ENCODE measurements at places on chromosomes 1 and 21.

DNA sequence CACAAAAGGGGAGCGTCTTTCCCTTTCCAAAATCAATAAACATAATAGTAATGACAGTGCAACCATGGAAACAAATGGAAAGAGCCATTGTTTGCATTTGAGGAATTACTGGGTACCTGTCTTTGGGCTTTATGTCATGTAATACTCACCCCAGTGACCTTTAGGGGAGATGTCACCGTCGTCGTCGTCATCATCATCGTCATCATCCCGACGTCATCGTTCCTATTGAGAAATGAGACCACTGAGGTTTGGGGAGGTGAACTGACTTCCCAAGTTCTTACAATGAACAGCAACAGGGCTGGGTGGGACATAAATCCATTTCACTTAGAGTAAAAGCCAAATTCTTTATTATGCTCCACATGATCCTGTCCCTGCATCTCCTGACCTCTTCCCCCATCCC lies 168.9 kb upstream of the KAZN start:
- DNase-seq = no peak

GRCh38 chr21:32844653-32845436 lies 73.3 kb upstream of the PAXBP1 start:
- DNase-seq = peak; percentile 75

- DNase-seq = no peak
Observed at GRCh38 chr1:68205794-68206358, 26.4 kb downstream of the WLS start.

DNA sequence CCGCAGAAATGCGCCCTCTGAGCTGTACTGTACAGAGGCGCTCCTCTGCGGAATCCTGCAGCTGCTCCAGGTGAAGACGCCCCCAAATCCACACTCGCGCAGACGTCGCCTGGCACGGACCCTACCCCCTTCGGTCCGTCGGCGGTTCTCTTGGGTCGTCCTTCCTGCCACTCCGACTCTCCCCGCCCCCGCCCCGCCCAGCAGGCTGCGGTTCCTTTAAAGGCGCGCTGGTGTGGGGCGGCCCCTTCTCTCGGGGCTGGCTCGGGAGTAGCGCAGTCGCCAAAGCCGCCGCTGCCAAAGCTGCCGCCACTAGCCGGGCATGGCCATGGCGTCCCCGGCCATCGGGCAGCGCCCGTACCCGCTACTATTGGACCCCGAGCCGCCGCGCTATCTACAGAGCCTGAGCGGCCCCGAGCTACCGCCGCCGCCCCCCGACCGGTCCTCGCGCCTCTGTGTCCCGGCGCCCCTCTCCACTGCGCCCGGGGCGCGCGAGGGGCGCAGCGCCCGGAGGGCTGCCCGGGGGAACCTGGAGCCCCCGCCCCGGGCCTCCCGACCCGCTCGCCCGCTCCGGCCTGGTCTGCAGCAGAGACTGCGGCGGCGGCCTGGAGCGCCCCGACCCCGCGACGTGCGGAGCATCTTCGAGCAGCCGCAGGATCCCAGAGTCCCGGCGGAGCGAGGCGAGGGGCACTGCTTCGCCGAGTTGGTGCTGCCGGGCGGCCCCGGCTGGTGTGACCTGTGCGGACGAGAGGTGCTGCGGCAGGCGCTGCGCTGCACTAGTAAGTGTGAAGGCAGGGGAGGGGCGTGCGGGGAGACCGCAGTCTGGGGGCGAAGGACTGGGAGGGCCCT lies at the start of gene RASSF5:
RASSF5 (plus strand) TSS at position 248 of the 846 bp plus-strand sequence; CDS start at position 320, 72 bp downstream.
- DNase-seq = no peak

DNA sequence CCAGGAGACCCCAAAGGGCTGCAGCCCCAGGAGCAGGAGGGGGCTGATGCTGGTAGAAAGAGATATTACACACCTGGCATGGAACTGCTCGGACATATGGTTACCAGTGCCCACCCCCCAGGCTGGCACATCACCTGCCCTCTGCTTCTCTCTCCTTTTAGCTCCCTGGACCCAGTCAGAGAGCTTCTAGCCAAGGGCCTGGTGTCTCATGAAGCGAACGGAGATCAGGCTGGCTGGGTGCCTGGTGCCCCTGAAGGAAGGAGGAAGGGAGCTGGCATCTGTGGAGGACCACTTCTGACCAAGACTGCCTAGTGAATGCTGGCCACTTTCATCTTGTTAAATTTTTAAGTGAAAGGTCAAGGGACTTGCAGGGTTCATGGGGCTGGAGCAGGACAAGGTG lies 53.1 kb downstream of the FOXO6 start:
- DNase-seq = no peak

GRCh38 chr1:196608390-196609369 lies at the start of gene KCNT2:
TSS of gene KCNT2 (minus strand) at chr1:196608440. CDS start at chr1:196608309, 131 bp downstream.
- DNase-seq = no peak

GRCh38 chr1:107622966-107623365 lies 342.0 kb downstream of the VAV3 start:
- DNase-seq = peak; percentile 36

DNA sequence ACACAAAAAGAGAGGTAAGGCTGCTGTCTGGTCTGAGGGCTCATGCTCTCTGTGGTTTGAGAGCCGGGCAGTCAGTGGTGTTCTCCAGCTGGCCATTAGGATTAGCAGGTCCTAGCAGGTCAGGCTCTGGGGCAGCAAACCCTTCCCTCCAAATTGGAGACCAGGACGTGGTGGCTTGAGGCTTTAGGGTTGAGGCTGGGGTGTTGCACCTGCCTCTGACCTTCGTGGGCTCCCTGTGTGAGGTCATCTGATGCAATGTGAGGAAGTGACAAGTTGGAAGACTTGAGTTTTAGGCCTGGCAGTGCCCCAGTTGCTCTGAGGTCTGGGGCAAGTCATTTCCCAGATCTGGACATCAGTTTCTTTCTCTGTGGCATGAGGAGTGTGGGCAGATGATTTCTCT lies 24.4 kb downstream of the SZRD1 start:
- no peak for DNase-seq

DNA sequence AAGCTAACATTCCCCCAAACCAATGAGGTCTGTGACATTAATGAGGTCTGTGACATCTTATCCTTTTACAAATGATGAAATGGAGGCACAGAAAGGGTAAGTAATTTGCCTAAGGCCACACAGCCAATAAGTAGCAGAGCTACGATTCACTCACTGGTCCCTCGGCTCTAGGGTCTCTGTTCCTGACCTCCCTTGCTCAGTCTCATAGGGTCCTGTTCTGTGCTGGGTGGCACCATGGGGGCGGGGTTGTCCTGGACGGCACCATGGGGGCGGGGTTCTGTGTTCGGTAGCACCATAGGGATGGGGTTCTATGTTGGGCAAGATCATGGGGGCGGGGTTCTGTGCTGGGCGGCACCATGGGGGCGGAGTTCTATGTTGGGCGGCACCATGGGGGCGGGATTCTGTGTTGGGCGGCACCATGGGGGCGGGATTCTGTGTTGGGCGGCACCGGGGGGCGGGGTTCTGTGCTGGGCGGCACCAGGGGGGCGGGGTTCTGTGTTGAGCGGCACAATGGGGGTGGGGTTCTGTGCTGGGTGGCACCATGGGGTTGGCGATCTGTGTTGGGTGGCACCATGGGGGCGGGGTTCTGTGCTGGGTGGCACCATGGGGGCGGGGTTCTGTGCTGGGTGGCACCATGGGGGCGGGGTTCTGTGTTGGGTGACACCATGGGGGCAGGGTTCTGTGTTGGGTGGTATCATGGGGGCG lies 55.6 kb downstream of the CLSTN1 start:
- no peak for DNase-seq

GRCh38 chr1:166069390-166069789 lies 97.4 kb downstream of the FAM78B start:
- no peak for DNase-seq

DNA sequence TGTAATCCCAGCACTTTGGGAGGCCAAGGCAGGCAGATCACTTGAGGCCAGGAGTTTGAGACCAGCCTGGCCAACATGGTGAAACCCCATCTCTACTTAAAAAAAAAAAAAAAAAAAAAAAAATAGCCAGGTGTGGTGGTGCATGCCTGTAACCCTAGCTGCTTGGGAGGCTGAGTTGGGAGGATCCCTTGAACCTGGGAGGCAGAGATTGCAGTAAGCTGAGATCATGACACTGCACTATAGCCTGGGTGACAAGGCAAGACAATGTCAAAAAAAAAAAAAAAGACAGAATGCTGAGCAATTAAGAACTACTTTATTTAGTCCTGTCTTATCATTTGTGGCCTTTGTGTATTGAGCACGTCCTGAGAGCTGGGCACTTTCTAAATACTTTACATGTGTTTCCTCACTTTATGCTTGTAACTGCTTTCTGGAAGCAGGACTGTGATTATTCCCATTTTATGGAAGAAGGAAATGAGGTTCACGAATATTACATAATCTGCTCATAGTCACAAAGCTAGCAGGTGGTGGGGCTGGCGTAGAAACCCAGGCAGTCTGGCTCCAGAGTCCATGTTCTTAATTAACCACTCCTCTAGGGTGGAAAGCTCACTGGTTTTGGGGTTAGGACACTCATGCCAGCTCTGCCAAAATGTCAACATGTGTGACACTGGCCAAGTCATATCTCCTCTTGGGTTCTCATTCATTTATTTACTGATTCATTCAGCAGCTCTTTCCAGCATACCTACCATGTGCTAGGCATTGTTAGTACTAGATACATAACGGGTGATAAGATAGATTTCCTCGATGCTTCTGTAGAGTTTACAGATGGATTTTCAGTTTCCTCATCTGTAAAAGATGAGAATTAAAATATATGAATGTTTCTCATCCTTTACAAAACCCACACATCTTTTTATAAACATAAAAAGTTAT lies 57.7 kb downstream of the DDR2 start:
- peak; percentile 47 for DNase-seq

- no peak for DNase-seq
Observed at GRCh38 chr1:175481126-175482070, 262.0 kb downstream of the TNR start.

DNA sequence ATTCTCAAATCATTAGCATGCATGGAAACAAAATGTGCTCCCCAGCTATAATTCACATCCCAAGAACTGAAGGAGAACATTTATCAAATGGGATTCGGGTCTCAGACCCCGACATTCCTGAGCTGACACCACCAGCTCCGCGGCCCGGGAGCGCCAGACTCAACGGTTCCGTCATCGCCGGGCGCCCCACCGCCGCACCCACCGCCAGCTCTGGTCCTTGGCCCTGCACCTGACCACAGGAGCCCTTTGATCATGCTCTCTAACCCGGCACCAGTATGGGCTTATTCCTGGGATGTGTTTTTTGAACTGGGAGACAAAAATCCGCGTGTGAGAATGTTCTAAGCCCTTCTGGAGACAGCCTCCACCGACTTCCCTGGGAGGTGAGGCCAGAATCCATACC lies 43.6 kb downstream of the HLCS start:
- DNase-seq = no peak

- no peak for DNase-seq
Observed at GRCh38 chr1:31010086-31010989, 55.2 kb downstream of the PUM1 start.

Measured in GM04504 (cell line).